ENCODE measurements at places on chromosomes 5 and 9. TPM values are rescaled to one million over a fixed set of nuclear protein-coding genes. Genes with fewer than 3 reads are reported as not detected.

The SEMA5A gene
- not detected for total RNA-seq

GRCh38 chr5:73946278-73946677 is 320.3 kb downstream of the ARHGEF28 start:
- DNase-seq, result no peak
- no peaks in the 10 kb centered on the region for H3K27me3 ChIP-seq
- H3K27ac ChIP-seq, result no peak overlapping the region
- no peaks in the 10 kb centered on the region for H3K4me1 ChIP-seq
- no peak overlapping the region for H3K4me3 ChIP-seq

The HRH2 gene
- total RNA-seq, result 70.4 TPM

The TEK gene
- not detected for total RNA-seq

DNA sequence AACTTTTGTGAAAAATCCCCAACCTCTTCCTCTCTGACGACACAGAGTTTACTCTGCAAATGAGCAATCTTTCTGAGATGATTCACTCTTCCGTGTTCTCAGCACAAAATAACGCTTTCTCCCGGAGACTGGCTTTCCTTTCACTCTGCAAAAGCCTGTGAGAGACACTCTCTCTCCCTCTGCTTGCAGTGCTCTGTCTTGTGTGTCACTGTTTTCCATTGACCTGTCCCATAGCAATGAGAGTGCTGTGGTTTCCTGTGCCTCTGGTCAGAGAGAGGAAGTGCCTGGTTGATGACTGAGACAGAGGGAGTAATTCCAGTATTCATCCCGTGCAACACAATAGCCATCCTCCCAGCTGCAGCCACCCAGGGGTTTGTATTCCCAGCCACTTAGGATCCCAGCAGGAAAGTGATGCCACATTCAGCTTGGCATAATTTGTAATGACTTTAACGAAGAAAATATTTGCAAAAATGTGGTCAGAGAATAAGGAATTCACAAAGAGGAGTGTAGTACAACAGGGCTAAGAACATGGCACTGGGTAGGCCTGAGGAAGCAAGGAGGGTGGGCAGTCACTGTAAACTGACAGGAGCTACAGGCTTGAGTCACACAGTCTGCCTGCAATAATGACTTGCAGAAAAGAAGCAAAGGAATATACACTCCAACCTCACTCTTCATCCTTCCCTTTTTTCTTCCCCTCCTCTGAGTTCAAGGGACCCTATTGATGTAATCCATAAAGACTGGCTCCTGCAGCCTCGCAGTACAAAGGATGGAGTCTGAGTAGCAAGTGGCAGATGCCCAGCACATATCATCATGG is 463.5 kb upstream of the RGMB start:
- peak; percentile 73 for DNase-seq
- peaks cover 1% of the 10 kb centered on the region for H3K27me3 ChIP-seq
- H3K36me3 ChIP-seq, result no peaks in the 10 kb centered on the region
- H3K27ac ChIP-seq, result peak overlapping the region; percentile 27

The IL31RA gene
- total RNA-seq, result 0.92 TPM

The GRIN3A gene
- not detected for total RNA-seq

The SLC36A2 gene
- total RNA-seq, result not detected

- no peak for DNase-seq
- H3K4me1 ChIP-seq, result no peaks in the 10 kb centered on the region
- H3K27me3 ChIP-seq, result peaks cover 11% of the 10 kb centered on the region
- no peak overlapping the region for H3K27ac ChIP-seq
- H3K4me3 ChIP-seq, result no peak overlapping the region
These were observed 133.7 kb upstream of the CCNG1 start for GRCh38 chr5:163303718-163304117.

- DNase-seq, result no peak
- no peaks in the 10 kb centered on the region for H3K36me3 ChIP-seq
- H3K27ac ChIP-seq, result no peak overlapping the region
- H3K4me1 ChIP-seq, result no peaks in the 10 kb centered on the region
- no peak overlapping the region for H3K4me3 ChIP-seq
These were observed 566.4 kb downstream of the DNAH5 start for GRCh38 chr5:13378091-13378490.

- peaks cover 44% of the 10 kb centered on the region for H3K36me3 ChIP-seq
- peaks cover 6% of the 10 kb centered on the region for H3K4me1 ChIP-seq
- no peak overlapping the region for H3K4me3 ChIP-seq
- no peak for DNase-seq
- no peaks in the 10 kb centered on the region for H3K27me3 ChIP-seq
These were observed 72.6 kb downstream of the RGS3 start for GRCh38 chr9:113536166-113536482.

GRCh38 chr5:166493612-166494011 is 1797.8 kb upstream of the WWC1 start:
- DNase-seq, result no peak
- H3K4me1 ChIP-seq, result no peaks in the 10 kb centered on the region

GRCh38 chr5:40404613-40405012 is 275.1 kb upstream of the PTGER4 start:
- peak overlapping the region; percentile 75 for H3K27ac ChIP-seq
- H3K27me3 ChIP-seq, result no peaks in the 10 kb centered on the region
- H3K36me3 ChIP-seq, result peaks cover 7% of the 10 kb centered on the region
- peaks cover 71% of the 10 kb centered on the region for H3K4me1 ChIP-seq
- DNase-seq, result peak; percentile 80
- peak overlapping the region; percentile 21 for H3K4me3 ChIP-seq

DNA sequence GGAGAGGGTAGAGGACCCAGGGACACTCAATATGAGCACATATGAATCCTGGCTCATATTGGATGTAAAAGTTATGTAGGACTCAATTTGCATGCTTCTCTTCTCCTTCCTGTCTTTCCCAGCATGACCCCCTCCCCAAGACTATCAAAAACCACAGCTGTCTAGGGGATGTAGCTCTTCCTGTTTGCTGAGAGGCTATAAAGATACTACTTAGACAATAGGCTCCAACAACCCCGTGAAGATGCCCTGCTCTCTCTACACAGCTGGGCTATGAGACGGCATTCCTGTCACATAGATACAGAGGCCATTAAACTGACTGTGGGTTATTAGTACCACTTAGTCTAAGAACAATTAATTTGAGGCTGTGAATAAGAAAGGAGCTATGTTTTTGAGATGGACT is 56.5 kb upstream of the PCSK1 start:
- H3K36me3 ChIP-seq, result no peaks in the 10 kb centered on the region
- no peak overlapping the region for H3K4me3 ChIP-seq
- H3K27me3 ChIP-seq, result peaks cover 11% of the 10 kb centered on the region
- no peak for DNase-seq

DNA sequence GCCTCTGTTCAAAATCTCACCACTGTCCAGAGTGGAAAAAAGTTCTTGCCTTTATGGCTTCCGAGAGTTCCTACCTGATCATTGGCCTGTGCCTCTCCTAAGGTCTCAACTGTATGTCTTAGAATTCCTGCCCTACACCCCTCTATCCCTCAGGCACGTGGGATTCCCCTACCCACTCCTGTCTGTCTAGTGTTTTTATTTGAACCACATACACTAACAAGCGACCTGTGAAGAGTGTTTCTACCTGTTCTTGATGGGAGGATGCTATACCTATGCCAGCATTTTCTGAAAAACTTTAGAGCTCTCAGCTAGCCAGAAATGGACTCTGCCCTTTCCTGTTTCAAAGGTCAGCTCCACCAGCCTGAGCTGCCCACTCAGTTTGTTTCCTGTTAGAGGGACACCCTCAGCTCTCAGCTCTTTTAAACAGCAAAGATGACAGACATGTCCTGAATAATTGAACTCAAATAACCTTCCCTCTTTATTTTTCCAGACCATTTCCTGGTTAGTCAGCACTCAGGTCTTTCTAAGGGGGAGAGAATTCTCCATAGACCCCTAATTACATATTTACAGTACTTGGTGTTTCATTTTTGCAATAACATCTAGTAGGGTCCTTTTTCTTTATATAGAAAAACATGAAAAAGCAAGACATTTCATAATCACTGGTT is 214.8 kb downstream of the AOPEP start:
- H3K27me3 ChIP-seq, result no peaks in the 10 kb centered on the region
- no peak overlapping the region for H3K4me3 ChIP-seq
- H3K4me1 ChIP-seq, result peaks cover 8% of the 10 kb centered on the region
- DNase-seq, result no peak

GRCh38 chr5:36059571-36060419 is 6.9 kb downstream of the UGT3A2 start:
- H3K36me3 ChIP-seq, result no peaks in the 10 kb centered on the region
- H3K4me3 ChIP-seq, result no peak overlapping the region
- peak; percentile 45 for DNase-seq
- no peak overlapping the region for H3K27ac ChIP-seq
- peaks cover 21% of the 10 kb centered on the region for H3K27me3 ChIP-seq
- H3K4me1 ChIP-seq, result no peaks in the 10 kb centered on the region

GRCh38 chr9:126615791-126616447 is 2.2 kb downstream of the LMX1B start:
- H3K4me3 ChIP-seq, result no peak overlapping the region
- H3K27me3 ChIP-seq, result peaks cover 71% of the 10 kb centered on the region
- no peak overlapping the region for H3K27ac ChIP-seq
- H3K4me1 ChIP-seq, result peaks cover 13% of the 10 kb centered on the region

GRCh38 chr5:2032432-2032831 is 149.7 kb upstream of the IRX4 start:
- no peaks in the 10 kb centered on the region for H3K36me3 ChIP-seq
- H3K4me3 ChIP-seq, result no peak overlapping the region
- H3K27me3 ChIP-seq, result peaks cover 30% of the 10 kb centered on the region
- no peak for DNase-seq
- no peaks in the 10 kb centered on the region for H3K4me1 ChIP-seq
- H3K27ac ChIP-seq, result no peak overlapping the region

DNA sequence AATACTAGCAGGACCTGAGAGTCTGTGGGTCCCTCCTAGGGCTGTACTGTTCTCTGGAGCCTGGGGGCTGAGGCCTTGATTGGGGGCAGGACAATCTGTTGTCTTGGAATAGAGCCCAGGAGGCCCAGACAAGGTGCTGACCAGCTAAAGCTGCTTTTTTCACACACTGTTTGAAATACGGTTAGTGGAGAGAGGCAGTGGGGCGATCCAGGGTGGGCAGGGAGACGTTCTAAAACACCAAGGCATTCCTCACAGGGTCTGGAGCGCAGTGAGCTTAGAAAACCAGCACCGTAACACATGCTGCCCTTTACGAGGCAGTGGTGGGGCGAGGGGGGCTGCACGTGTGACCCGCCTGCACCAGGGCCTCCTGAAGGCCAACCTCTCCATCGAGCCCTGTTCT is 55.1 kb downstream of the EHMT1 start:
- H3K4me3 ChIP-seq, result no peak overlapping the region
- no peak for DNase-seq
- peaks cover 19% of the 10 kb centered on the region for H3K36me3 ChIP-seq
